ENCODE measurements at places on chromosomes 12 and 14. TPM values are rescaled to one million over a fixed set of nuclear protein-coding genes. Genes with fewer than 3 reads are reported as not detected.

The PPP1R1A gene
- not detected for total RNA-seq

The TPPP2 gene
- not detected for total RNA-seq

The GALNT16 gene
- total RNA-seq, result not detected

The ALG10B gene
- total RNA-seq, result 3.9 TPM

The ZC2HC1C gene
- 1.3 TPM for total RNA-seq

The PLBD1 gene
- total RNA-seq, result not detected

The MYH6 gene
- not detected for total RNA-seq

The KRT3 gene
- not detected for total RNA-seq

The SPTSSA gene
- 30.5 TPM for total RNA-seq

The AVPR1A gene
- total RNA-seq, result not detected

The HOXC12 gene
- not detected for total RNA-seq

DNA sequence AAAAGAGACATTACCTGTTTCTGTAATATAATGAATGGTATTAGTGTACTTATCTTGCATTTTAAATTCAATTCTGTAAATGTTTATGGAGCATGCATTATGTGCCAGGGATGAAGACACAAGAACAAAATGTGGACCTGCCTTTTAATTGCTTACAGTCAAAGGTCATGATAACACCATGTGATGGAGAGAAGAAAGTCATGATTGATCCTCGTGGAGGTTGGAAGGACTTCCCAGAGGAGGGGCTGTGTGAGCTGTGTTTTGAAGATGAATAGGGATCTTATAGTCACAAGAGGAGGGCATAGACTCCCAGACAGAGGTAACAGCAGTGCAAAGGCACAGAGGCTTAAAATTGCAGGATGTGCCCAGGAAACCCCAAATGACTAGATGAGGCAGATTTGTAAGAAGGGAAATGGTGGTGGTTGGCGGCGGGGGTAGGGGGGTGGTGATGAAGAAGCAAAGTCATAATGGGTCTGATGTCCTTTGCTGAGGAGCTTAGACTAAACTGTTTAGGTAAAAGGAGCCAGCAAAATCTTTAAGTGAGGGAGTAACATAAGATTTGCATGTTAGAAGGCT is 151.5 kb downstream of the PRKCH start:
- peaks cover 50% of the 10 kb centered on the region for H3K4me1 ChIP-seq
- no peak for DNase-seq
- peak overlapping the region; percentile 77 for H3K27ac ChIP-seq
- H3K4me3 ChIP-seq, result peak overlapping the region; percentile 73
- H3K36me3 ChIP-seq, result peaks cover 14% of the 10 kb centered on the region
- no peaks in the 10 kb centered on the region for H3K27me3 ChIP-seq

DNA sequence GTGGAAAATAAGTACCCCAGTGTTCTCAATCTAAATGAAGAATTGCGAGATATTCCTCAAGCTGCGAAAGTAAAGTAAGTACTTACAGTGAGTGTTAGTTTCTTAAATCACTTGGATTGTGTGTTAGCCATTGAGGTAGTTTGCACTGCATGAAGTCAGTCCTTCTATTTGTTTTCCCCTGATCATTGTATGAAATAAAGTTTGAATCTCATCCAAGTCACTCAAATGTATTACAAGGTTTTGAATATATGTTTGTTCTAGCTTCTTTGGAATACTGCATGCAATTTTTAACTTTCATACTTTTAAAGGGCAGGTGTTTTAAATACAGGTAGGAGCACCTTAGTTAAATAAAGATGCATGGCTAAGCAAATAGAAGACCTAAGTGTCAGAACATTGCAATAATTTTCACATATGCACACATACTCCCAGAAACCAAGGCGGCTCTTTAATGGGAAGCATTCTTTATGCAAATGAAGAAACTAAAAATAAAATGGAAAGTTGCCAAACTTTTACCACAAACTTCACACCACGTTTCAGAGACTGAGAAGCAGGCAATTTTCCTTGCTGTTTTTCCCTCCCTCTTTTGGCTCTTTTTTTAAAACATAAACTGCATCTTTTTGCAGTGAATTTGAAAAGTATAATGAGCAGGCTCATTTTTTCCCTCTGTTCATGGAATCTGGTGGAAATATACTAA is 105.6 kb downstream of the GPR135 start:
- peaks cover 82% of the 10 kb centered on the region for H3K4me1 ChIP-seq
- no peaks in the 10 kb centered on the region for H3K27me3 ChIP-seq
- H3K36me3 ChIP-seq, result peaks cover 13% of the 10 kb centered on the region
- peak; percentile 22 for DNase-seq

- no peak overlapping the region for H3K27ac ChIP-seq
- H3K36me3 ChIP-seq, result no peaks in the 10 kb centered on the region
- no peaks in the 10 kb centered on the region for H3K4me1 ChIP-seq
- DNase-seq, result no peak
Measured at GRCh38 chr14:90559811-90560492, 163.1 kb downstream of the CALM1 start.

- H3K27me3 ChIP-seq, result no peaks in the 10 kb centered on the region
- H3K4me1 ChIP-seq, result peaks cover 6% of the 10 kb centered on the region
- DNase-seq, result no peak
- H3K27ac ChIP-seq, result no peak overlapping the region
- H3K36me3 ChIP-seq, result no peaks in the 10 kb centered on the region
Measured at GRCh38 chr12:98406378-98406777, 109.0 kb upstream of the TMPO start.

GRCh38 chr14:63924375-63924774 is 71.6 kb downstream of the SYNE2 start:
- peaks cover 13% of the 10 kb centered on the region for H3K4me1 ChIP-seq
- H3K4me3 ChIP-seq, result no peak overlapping the region
- no peak for DNase-seq
- no peaks in the 10 kb centered on the region for H3K27me3 ChIP-seq

DNA sequence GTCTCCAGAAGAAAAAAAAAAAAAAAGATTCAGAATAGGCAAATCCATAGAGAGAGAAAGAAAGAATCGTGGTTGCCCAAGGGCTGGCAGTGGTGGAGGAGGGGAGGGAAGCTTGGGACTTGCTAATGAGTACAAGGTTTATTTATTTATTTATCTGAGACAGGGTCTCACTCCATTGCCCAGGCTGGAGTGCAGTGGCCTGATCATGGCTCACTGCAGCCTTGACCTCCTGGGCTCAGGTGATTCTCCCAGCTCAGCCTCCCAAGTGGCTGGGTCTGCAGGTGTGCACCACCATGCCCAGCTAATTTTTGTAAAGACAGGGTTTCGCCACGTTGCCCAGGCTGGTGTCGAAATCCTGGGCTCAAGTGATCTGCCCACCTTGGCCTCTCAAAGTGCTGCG is 9.7 kb upstream of the TNFRSF1A start:
- no peak overlapping the region for H3K4me3 ChIP-seq
- H3K27ac ChIP-seq, result no peak overlapping the region
- H3K36me3 ChIP-seq, result peaks cover 100% of the 10 kb centered on the region

DNA sequence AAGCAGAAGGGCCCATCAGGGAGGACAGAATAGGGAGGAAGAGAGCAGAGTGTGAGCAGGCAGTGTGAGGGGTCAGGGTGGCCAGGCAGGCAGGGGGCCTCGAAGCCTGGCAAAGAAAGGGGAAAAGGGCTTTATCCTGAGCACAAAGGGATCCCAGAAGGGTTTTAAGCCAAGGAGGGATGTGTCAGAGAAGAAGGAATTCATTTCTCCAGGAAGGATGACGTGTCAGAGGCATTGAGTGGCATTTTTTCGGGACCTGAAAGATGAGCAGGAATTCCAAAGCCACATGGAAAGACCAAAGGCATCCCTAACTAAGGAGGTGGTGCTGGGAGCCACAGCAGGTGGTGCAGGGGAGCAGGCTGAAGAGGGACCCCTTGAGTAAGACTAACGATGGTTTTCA is 132.1 kb downstream of the DICER1 start:
- no peaks in the 10 kb centered on the region for H3K36me3 ChIP-seq
- peaks cover 12% of the 10 kb centered on the region for H3K4me1 ChIP-seq
- no peak overlapping the region for H3K27ac ChIP-seq
- no peaks in the 10 kb centered on the region for H3K27me3 ChIP-seq
- DNase-seq, result no peak

DNA sequence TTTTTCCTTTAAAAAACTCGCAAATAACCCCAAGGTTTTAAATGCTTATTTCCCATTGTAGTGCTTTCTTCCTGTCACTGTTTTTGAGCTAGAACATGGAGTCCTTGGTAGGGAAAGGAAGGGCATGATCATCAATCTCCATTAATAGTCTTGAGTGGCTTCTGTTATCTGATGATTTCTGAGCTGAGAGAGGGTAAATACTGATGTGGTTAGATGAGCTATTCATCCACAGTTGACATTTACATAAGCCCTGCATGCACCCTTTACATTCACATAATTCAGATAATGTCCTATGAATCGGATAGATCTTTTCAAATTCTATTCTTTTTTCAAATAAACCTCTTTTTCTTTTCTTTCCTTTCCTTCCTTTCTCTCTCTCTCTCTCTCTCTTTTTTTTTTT is 81.4 kb downstream of the NTN4 start:
- no peak overlapping the region for H3K27ac ChIP-seq
- no peaks in the 10 kb centered on the region for H3K27me3 ChIP-seq
- no peak for DNase-seq
- H3K36me3 ChIP-seq, result no peaks in the 10 kb centered on the region
- H3K4me3 ChIP-seq, result no peak overlapping the region
- no peaks in the 10 kb centered on the region for H3K4me1 ChIP-seq

- H3K36me3 ChIP-seq, result peaks cover 21% of the 10 kb centered on the region
- H3K4me3 ChIP-seq, result no peak overlapping the region
- no peaks in the 10 kb centered on the region for H3K27me3 ChIP-seq
- DNase-seq, result no peak
Measured at GRCh38 chr12:120078868-120079267, 37.7 kb downstream of the RAB35 start.

- H3K4me1 ChIP-seq, result peaks cover 19% of the 10 kb centered on the region
- H3K36me3 ChIP-seq, result peaks cover 29% of the 10 kb centered on the region
- H3K4me3 ChIP-seq, result no peak overlapping the region
- H3K27me3 ChIP-seq, result no peaks in the 10 kb centered on the region
- DNase-seq, result no peak
- H3K27ac ChIP-seq, result no peak overlapping the region
Measured at GRCh38 chr12:124849382-124849781, 14.3 kb downstream of the SCARB1 start.

GRCh38 chr12:18382236-18382885 is 121.0 kb downstream of the PIK3C2G start:
- peaks cover 12% of the 10 kb centered on the region for H3K36me3 ChIP-seq
- DNase-seq, result peak; percentile 17
- peak overlapping the region; percentile 72 for H3K27ac ChIP-seq
- peak overlapping the region; percentile 41 for H3K4me3 ChIP-seq

DNA sequence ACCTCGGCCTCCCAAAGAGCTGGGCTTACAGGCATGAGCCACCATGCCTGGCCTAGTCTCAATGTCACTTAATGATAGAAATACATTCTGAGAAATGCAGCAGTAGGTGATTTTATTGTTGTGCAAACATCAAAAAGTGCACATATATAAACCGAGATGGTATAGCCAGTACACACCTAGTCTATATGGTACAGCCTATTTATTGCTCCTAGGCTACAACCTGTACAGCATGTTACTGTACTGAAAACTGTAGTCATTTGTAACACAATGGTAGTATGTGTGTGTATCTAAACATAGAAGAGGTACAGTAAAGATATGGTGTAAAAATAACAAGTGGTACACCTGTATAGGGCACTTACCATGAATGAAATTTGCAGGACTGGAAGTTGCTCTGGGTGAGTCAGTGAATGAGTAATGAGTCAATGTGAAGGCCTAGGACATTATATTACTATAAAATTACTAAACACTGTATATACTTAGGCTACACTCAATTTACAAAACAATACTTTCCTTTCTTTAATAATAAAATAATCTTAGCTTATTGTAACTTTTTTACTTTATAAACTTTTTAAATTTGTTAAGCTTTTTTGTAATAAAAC is 166.7 kb upstream of the SYT1 start:
- H3K4me3 ChIP-seq, result no peak overlapping the region
- H3K27ac ChIP-seq, result no peak overlapping the region
- no peaks in the 10 kb centered on the region for H3K27me3 ChIP-seq
- DNase-seq, result peak; percentile 55
- no peaks in the 10 kb centered on the region for H3K36me3 ChIP-seq

DNA sequence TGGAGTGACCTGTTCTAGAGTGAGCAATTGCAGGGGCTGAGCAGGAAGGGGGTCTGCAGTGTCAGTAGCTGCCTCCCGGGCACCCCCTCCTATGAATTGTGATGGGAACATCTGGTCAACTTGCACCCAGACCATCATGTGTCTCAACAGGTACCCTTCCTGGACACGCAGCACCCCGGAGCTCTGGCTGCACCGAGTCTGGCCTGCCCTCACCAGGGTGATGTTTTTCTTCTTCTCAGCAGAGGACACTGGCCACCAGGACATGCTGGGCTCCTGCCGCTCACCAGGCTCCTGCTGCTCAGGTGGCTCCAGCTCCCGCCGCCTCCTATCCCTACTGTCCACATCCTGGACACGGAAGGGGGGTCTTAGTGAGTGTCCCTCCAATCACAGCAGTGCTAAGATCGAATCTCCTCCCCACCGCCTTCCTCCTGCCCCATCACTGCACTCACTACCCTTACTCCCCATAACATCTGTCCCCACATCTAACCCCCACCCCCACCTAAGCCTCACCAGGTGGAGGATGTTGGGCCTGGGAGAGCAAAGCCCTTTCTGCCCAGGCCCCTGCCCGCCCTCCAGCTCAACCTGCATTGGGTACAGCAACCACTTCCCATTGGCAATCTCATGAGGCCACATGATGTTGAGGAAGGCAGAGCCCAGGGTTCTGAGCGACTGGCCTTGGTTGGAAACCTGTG is 14.9 kb downstream of the ITGA7 start:
- H3K4me3 ChIP-seq, result no peak overlapping the region
- H3K27ac ChIP-seq, result no peak overlapping the region
- no peaks in the 10 kb centered on the region for H3K36me3 ChIP-seq

- peaks cover 10% of the 10 kb centered on the region for H3K4me1 ChIP-seq
- peaks cover 6% of the 10 kb centered on the region for H3K36me3 ChIP-seq
- DNase-seq, result no peak
- no peak overlapping the region for H3K27ac ChIP-seq
Measured at GRCh38 chr14:23538050-23538718, 13.4 kb downstream of the ZFHX2 start.

- H3K36me3 ChIP-seq, result no peaks in the 10 kb centered on the region
- H3K4me3 ChIP-seq, result no peak overlapping the region
- no peaks in the 10 kb centered on the region for H3K4me1 ChIP-seq
- no peak overlapping the region for H3K27ac ChIP-seq
- DNase-seq, result no peak
- H3K27me3 ChIP-seq, result peaks cover 11% of the 10 kb centered on the region
Measured at GRCh38 chr12:16881986-16882570, 276.1 kb upstream of the LMO3 start.

- H3K27ac ChIP-seq, result no peak overlapping the region
- no peak for DNase-seq
- no peaks in the 10 kb centered on the region for H3K36me3 ChIP-seq
- H3K4me3 ChIP-seq, result no peak overlapping the region
- no peaks in the 10 kb centered on the region for H3K27me3 ChIP-seq
- H3K4me1 ChIP-seq, result no peaks in the 10 kb centered on the region
Measured at GRCh38 chr14:66998013-66998412, 191.2 kb upstream of the GARIN2 start.

GRCh38 chr14:32564596-32564995 is 235.5 kb downstream of the AKAP6 start:
- no peaks in the 10 kb centered on the region for H3K36me3 ChIP-seq
- DNase-seq, result no peak
- no peak overlapping the region for H3K27ac ChIP-seq
- no peak overlapping the region for H3K4me3 ChIP-seq
